ENCODE measurements at places on chromosomes 16 and 17. TPM values are rescaled to one million over a fixed set of nuclear protein-coding genes. Genes with fewer than 3 reads are reported as not detected.

C16orf46 gene
- total RNA-seq: not detected

GNAO1 gene
- 3.0 TPM for total RNA-seq

ATP5PD gene
- total RNA-seq: 139 TPM

TAC4 gene
- total RNA-seq: not detected

TUBG2 gene
- total RNA-seq: 13.7 TPM

- H3K4me1 ChIP-seq: peaks cover 52% of the 10 kb centered on the region
- H3K27me3 ChIP-seq: no peaks in the 10 kb centered on the region
- peak; percentile 88 for DNase-seq
- peak overlapping the region; percentile 51 for H3K27ac ChIP-seq
- peak overlapping the region; percentile 75 for H3K4me3 ChIP-seq
Observed at GRCh38 chr17:67829331-67829730, 4.0 kb downstream of the BPTF start.

- peaks cover 4% of the 10 kb centered on the region for H3K4me1 ChIP-seq
- no peak overlapping the region for H3K4me3 ChIP-seq
- no peaks in the 10 kb centered on the region for H3K36me3 ChIP-seq
- no peak for DNase-seq
- H3K27ac ChIP-seq: no peak overlapping the region
Observed at GRCh38 chr17:79862771-79863440, 23.7 kb upstream of the CBX4 start.

DNA sequence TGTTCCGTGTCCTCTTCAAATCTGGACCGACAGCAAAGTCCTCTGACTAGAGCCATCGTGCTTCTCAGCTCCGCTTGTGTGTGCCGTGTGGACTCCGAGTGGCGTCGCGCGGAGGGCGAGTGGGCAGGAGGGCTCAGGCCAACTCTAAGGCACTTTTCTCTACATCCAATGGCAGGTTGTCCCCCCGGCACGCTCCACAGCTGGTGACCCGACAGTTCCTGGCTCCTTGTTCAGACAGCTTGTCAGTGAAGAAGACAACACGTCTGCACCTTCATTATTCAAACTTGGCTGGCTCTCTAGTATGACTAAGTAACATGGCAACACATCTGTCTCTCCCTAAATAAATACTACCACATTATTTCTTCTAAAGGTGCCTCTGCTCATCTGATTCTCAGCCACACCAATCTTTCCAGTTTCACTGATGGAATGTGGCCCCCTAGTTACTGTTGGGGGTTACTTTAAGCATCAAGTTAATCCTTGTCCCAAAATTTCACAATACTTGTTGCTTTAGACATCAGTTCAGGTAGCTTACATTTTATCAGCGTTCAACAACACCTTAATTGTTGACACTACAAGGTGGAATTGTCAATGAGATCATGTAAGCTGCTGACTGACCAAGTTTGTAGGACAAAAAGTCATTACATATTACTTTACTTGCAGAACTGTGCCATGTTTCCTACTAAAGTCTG, 15.4 kb downstream of the COG1 start:
- no peak overlapping the region for H3K4me3 ChIP-seq
- H3K36me3 ChIP-seq: peaks cover 58% of the 10 kb centered on the region
- no peak overlapping the region for H3K27ac ChIP-seq
- no peaks in the 10 kb centered on the region for H3K27me3 ChIP-seq

DNA sequence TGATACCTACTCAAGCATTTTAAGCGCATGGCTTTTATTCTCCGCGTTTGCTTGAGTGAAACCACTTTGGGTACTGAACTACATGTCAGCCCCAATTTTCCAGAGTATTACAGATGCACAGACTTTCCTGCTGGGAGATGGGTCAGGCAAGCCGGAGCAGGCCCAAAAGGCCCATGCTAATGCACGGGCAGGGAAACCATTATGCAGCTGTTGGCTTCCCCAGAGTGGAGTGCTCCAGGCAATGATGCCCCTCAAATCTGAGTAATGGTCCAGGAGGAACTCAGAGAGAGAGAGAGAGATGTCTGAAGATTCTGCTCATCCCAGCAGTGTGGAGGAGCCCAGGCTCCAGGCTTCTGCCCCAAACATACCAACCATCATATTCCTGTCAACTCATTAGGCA, 80.2 kb downstream of the CDH11 start:
- H3K36me3 ChIP-seq: no peaks in the 10 kb centered on the region
- DNase-seq: no peak
- no peaks in the 10 kb centered on the region for H3K4me1 ChIP-seq
- H3K27me3 ChIP-seq: no peaks in the 10 kb centered on the region
- no peak overlapping the region for H3K4me3 ChIP-seq

- peaks cover 14% of the 10 kb centered on the region for H3K4me1 ChIP-seq
- H3K4me3 ChIP-seq: no peak overlapping the region
- peaks cover 15% of the 10 kb centered on the region for H3K36me3 ChIP-seq
- no peaks in the 10 kb centered on the region for H3K27me3 ChIP-seq
Observed at GRCh38 chr16:89556750-89557689, 3.5 kb upstream of the RPL13 start.

DNA sequence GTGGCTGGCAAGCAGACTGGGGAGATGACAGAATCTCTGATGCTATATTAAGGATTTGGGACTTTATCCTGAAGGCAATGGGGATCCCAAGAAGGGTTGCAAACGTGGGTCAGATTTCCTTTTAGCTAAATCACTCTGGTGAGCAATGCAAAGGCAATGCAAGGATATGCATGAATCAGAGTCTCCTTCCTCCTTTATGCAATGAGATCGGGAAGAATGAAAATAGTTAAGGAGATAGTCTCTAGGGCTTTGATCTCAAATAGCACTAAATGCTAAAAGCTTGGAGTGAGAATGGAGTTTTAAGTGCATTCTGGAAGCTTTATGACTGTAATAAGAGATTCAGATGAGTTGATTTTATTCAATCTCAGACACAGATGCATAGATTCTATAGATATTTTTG, 27.2 kb upstream of the SHISA9 start:
- H3K36me3 ChIP-seq: no peaks in the 10 kb centered on the region
- no peak for DNase-seq
- H3K27ac ChIP-seq: no peak overlapping the region
- H3K27me3 ChIP-seq: peaks cover 2% of the 10 kb centered on the region
- H3K4me3 ChIP-seq: no peak overlapping the region

DNA sequence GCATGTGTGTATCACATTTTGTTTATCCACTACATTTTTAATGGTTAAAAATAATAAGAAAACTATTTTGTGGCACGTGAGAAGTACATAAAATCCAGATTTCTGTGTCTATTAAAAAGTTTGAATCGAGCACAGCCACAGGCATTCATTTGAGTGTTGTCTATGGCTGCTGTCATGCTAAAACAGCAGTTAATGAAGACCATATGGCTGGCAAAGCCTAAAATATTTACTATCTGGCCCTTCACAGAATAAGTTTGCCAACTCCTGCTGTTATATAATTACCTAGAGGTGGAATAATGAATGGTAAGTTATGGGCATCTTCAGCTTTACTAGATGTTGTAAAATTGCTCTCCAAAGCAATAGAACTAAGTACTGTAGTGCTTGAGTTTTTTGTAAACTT, 30.5 kb downstream of the TMEM98 start:
- H3K4me3 ChIP-seq: no peak overlapping the region
- peaks cover 3% of the 10 kb centered on the region for H3K27me3 ChIP-seq
- H3K4me1 ChIP-seq: no peaks in the 10 kb centered on the region
- H3K36me3 ChIP-seq: no peaks in the 10 kb centered on the region
- no peak for DNase-seq
- H3K27ac ChIP-seq: no peak overlapping the region

DNA sequence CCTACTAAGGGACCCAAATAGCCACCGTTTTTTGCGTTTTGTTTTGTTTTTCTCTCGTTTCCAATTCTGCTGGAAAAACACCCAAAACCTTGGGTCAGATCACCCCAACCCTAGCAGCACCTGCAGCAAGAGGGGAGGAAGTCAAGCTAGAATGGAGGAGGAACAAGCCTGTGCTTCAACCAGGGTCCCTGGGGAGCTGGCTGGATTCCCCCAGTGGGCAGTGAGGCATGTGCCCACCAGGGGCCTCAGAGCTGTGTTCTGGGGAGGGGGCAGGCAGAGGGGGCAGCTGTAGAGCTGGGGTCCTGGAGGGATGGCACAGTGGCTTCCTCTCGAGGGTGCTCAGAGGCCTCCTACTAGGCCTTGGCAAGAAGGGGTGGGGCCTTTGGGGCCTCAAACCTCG, 6.5 kb downstream of the CD79B start:
- H3K27ac ChIP-seq: no peak overlapping the region
- H3K36me3 ChIP-seq: peaks cover 13% of the 10 kb centered on the region
- H3K27me3 ChIP-seq: no peaks in the 10 kb centered on the region
- no peak for DNase-seq
- H3K4me1 ChIP-seq: peaks cover 5% of the 10 kb centered on the region
- no peak overlapping the region for H3K4me3 ChIP-seq

- peaks cover 2% of the 10 kb centered on the region for H3K27me3 ChIP-seq
- H3K4me3 ChIP-seq: no peak overlapping the region
- H3K27ac ChIP-seq: no peak overlapping the region
- H3K36me3 ChIP-seq: no peaks in the 10 kb centered on the region
Observed at GRCh38 chr17:56125830-56126819, 27.1 kb upstream of the ANKFN1 start.

DNA sequence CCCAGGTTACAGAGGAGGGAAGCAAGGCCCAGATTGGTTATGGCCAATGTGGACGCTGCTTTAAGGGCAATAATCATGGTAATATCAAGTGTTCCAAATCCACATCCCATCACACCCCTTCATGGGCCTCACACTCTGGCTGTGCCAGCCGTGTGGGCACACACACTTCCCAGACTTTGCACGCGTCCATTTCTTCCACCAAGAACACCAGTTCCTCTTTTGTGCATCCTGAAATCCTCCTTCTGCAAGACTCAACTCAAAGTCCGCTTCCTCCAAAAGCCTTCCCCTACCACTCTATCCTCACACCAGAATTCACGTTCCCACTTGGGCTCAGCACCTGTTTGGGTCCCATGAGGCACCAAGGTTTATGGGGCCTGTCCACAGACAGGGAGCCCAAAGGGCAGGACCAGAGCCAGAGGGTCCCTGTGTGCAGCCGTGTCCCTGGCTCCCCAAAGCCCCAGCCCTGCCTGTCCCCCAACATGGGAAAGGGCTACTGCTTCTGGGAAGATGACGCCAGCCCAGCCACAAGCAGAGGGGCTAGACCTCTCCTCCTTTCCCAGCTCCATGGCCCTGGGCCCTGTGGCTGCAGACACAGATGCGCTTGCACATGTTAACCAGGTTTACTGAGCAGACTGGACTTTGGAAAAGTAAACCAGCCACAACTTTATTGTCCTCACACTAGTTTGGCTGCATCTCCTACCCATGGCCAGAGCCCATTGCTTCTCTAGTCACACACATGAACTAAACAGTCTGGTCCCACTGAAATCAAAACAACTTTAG, 20.3 kb downstream of the SPNS3 start:
- H3K27me3 ChIP-seq: no peaks in the 10 kb centered on the region
- no peak for DNase-seq
- H3K4me3 ChIP-seq: no peak overlapping the region
- no peak overlapping the region for H3K27ac ChIP-seq
- H3K36me3 ChIP-seq: no peaks in the 10 kb centered on the region
- no peaks in the 10 kb centered on the region for H3K4me1 ChIP-seq

DNA sequence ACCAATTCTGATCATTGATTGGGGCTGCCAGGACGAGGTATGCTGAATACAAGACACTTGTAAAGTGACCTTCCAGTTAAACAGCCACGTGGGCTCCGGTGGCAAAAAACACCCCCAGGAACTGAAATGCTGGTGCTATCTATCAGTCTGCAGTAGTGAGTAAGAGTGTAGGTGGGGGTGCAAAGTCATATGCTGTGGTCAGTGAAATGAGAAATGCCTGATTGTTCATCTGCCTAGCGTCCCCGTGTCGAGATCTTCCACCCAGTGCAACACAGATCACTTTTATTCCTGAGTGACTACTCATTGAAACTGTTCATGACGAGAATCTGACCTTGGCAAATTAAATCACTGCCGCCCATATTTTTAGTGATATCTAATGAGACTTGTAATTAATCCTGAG, 806.5 kb upstream of the GOT2 start:
- H3K4me3 ChIP-seq: no peak overlapping the region
- no peaks in the 10 kb centered on the region for H3K4me1 ChIP-seq
- no peak for DNase-seq
- no peaks in the 10 kb centered on the region for H3K36me3 ChIP-seq
- no peak overlapping the region for H3K27ac ChIP-seq

DNA sequence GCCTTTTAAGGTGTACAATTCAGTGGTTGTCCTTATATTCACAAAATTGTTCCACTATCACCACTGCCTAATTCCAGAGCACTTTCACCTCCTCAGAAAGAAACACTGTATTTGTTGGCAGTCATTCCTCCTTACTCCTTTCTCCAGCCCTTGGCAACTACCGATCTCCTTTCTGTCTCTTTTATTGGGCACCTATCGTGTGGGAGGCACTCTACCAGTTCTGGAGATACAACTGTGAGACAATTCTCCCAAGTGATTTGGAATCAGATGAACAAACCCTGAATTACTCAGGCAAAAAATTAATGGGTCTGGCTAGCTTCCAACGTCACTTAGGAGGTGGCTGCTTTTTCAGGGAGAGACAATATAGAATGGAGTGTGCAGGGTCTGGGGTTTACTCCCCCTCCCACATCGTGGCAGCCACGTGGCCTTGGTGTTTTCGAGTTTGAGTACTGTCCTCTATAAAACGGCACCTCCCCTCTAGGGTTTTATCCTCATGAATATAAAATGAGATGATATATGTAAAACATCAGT, 63.9 kb downstream of the SHISA9 start:
- H3K27ac ChIP-seq: no peak overlapping the region
- no peaks in the 10 kb centered on the region for H3K36me3 ChIP-seq
- no peak for DNase-seq
- no peak overlapping the region for H3K4me3 ChIP-seq
- no peaks in the 10 kb centered on the region for H3K27me3 ChIP-seq

DNA sequence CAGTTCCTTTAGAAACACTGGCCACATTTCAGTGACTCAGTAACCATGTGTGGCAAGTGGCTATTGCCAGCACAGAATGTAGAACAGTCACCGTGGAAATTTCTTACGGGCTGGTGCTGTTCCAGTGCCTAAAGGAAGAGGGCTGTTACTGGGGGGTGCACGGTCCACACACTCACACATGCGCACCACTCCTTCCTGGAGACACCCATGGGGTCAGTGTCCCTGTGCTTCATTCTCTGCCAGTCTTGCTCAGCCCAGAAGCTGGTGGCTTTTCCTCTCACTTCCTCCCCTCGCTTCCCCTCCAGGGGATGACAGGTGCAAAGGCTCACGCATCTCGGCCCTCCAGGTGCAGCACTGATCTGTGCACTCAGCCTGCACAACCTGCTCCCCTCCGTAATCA, 115.6 kb downstream of the CCDC182 start:
- no peak overlapping the region for H3K27ac ChIP-seq
- DNase-seq: no peak
- H3K27me3 ChIP-seq: no peaks in the 10 kb centered on the region
- H3K4me1 ChIP-seq: no peaks in the 10 kb centered on the region
- H3K36me3 ChIP-seq: peaks cover 33% of the 10 kb centered on the region

GRCh38 chr17:4543557-4544026, 11.6 kb downstream of the MYBBP1A start:
- DNase-seq: no peak
- peaks cover 48% of the 10 kb centered on the region for H3K36me3 ChIP-seq
- H3K27me3 ChIP-seq: no peaks in the 10 kb centered on the region
- no peaks in the 10 kb centered on the region for H3K4me1 ChIP-seq
- no peak overlapping the region for H3K27ac ChIP-seq
- no peak overlapping the region for H3K4me3 ChIP-seq
